ENCODE measurements at places on chromosomes 11 and 22. TPM values are rescaled to one million over a fixed set of nuclear protein-coding genes. Genes with fewer than 3 reads are reported as not detected.
A peak's percentile ranks its signal among the peaks of the same experiment; 100 is the strongest.

Gene DUSP18
- total RNA-seq: 8.4 TPM

Gene TBC1D10A
- total RNA-seq: 24.1 TPM

Gene MMP8
- not detected for total RNA-seq

Gene MDK
- total RNA-seq: 52.2 TPM

Gene ADORA2A
- total RNA-seq: 0.74 TPM

Gene H19
- 1,460 TPM for total RNA-seq

Gene OR4A5
- not detected for total RNA-seq

Gene CARD16
- 11.5 TPM for total RNA-seq

Gene EXPH5
- 1.1 TPM for total RNA-seq

Gene PLEKHB1
- total RNA-seq: 1.1 TPM

Gene SNX32
- 1.6 TPM for total RNA-seq

Gene SPTY2D1
- total RNA-seq: 23.7 TPM

Gene OR8A1
- not detected for total RNA-seq

Gene SCN2B
- 0.33 TPM for total RNA-seq

Gene VSIG2
- not detected for total RNA-seq

DNA sequence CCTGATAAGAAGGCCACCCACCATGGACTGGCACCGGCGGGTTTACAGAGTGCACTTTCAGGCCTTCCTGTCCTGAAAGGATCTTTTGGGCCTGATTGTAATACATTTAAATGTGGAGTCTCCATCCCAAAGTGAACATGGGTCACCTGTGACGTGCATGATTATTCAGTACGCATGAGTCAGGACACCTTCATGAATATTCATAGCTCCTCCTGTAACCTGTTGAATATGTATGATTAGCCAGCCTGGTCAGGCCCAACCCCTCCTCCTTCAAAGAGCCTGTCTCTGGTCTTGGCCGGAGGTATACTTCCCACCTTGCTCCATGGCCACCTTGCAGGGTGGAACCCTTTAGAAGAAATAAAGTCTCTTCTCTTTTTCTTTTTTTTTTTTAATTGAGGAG, 75.9 kb upstream of the NUP50 start:
- no peak for DNase-seq

GRCh38 chr11:62133328-62134065, 9.7 kb downstream of the INCENP start:
- DNase-seq: no peak

DNA sequence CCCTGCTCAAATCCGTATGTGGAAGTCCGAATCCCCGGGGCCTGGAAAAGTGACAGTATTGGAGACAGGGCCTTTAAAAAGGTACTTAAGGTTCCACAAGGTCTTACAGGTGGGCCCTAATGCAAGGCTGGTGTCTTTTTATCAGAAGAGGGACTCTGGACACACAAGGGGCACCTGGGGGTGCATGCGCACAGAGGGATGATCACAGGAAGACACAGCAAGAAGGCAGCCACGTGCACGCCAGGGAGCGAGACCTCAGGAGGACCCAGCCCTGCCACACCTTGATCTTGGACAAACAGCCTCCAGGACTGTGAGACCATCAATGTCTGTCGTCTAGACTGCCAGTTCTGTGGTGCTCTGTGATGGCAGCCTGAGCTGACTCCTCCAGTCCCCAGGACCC, 96.5 kb downstream of the SHANK2 start:
- DNase-seq: no peak

- DNase-seq: no peak
These were observed 130.2 kb downstream of the CEP164 start for GRCh38 chr11:117457835-117458234.

DNA sequence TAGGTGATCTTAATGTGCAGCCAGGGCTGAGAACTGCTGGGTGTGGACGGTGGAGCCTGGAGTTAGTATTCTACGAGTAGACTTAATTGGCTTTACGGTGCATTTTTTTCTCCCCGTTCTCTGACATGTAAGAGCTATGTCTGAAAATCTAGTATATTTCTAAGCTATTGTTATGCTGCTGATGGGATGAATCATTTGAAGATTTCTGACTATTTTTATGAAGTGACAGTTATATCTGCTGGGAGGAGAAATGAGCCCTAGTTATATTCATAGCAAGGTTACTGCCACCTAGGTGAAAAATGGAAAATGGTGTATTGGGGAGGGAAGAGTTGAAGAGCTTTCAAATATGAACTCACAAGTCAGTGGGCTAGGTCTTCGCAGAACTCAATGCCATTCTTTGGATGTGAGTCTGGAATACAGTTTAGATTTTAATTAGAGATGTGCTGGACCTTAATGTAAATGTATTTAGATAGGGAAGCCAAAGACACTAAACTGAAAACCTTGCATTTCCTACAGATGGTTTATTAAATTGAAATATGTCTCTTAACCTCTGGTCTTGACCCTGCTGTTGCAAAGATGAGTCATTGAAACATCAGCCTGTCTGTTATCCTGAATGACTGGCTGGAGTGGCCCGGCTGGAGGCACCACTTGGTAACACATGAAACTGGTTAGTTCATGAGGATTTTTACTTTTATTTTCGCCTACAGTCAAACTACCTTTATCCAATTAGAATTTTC, 293.7 kb downstream of the DDX10 start:
- peak; percentile 39 for DNase-seq

DNA sequence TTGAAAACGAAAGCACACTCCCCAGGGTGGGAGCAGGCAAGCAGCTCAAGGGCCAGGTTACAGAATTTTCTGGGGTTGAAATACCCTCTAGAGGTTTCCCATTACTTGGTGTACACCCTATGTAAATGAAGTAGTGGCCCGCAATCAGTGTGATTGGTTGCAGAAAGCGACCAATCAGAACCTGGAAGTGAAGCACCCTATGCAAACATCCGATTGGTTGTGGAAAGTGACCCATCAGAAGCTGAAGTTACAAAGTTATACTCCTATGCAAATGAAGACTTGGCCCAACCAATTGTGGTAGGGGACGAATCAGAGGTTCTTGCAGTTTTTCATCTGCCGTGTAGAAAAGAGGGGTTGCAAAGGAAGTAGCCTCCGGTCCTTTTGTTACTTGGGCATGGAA, 19.2 kb downstream of the PRR5 start:
- no peak for DNase-seq

- DNase-seq: peak; percentile 79
These were observed 11.0 kb upstream of the PTPN5 start for GRCh38 chr11:18802381-18803257.

- no peak for DNase-seq
These were observed 43.8 kb upstream of the JAM3 start for GRCh38 chr11:134025082-134025429.

DNA sequence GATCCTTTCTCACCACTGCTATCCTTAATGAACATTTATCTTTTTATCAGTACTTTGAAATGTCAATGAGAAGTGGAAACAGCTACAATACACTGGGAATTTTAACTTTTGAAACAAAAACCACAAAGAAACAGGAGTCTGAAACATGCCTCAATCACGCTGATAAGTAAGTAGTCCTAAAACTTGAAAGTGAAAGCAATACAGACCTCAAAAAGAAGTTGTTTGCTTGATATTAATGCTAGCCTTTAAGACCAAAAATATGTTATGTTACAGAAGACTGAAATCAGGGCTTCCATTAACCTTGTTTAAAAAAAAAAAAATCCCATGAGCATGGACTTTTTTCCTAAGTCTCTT, 21.3 kb downstream of the PHF21A start:
- peak; percentile 50 for DNase-seq

DNA sequence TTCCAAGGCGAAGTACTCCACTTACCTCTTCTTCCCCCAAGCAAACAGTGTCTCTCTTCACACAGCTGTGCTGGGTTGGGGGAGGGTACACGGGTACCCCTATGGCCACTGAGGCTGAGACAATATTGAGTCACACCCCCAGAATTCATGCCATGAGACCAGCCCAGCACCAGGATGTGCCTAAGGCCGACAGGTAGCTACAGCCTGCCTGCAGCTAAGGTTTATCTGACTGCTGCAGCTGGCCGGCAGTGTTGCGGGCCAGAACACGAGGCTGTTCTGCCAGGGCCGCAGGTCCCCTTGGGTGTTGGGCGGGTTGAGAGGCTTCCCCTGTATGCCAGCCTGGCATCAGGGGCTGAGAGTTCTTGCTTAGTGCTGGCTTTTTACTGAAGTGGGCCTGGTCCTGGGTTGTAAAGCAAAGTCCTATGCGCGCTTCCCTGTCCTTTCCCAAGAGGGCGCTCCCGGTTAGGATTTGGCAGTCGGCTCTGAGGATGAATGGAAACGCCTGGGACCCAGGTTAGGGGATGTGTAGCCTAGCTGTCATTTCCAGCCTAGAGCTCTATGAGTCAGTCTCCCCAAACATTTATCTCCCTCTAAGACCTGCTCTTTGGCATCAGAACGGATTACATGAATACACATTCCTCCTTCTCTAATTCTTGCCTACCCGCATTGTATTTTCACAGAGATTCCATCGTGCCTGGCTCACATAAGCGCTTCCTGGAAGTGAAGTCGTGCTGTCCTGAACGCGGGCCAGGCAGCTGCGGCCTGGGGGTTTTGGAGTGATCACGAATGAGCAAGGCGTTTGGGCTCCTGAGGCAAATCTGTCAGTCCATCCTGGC, 7.1 kb downstream of the USP18 start:
- peak; percentile 85 for DNase-seq

- DNase-seq: peak; percentile 22
These were observed 123.8 kb downstream of the RAB38 start for GRCh38 chr11:88051396-88051795.

- peak; percentile 88 for DNase-seq
These were observed 113.6 kb downstream of the MICAL3 start for GRCh38 chr22:17910561-17911311.

DNA sequence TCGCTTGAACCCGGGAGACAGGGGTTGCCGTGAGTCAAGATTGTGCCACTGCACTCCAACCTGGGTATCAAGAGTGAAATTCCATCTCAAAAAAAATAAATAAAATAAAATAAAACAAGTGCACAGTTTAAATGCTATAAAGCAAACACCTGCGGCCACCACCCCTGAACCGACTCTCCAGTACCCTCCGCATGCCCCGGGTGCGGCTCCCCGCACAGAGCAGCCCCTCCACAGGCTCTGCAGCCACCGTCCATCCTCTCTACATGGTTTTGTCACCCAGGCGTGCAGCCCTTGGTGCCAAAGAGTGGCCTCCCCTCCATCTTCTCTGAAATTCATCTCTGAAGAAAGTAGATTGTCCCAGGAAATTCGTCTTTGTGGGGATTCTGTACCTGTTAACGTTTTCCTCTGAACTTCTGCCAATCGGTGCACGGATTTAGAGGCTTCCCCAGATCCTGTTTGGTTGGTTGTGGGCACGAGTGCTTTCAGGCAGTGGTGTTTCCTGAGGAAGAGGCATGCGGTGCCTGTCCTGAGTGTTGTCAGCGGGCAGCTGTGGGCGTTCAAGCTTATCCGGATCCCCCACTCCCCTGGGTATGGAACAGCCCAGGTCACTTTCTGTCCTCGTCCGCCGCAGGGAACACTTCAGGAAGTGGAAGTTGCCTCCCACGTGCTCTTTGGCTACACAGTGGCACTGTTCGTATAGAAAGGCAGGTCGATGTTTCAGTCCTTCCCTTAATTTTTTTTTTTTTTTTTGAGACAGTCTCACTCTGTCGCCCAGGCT, 4.1 kb downstream of the MIOX start:
- DNase-seq: no peak

GRCh38 chr11:45843158-45843924, 3.9 kb upstream of the CRY2 start:
- DNase-seq: peak; percentile 84

DNA sequence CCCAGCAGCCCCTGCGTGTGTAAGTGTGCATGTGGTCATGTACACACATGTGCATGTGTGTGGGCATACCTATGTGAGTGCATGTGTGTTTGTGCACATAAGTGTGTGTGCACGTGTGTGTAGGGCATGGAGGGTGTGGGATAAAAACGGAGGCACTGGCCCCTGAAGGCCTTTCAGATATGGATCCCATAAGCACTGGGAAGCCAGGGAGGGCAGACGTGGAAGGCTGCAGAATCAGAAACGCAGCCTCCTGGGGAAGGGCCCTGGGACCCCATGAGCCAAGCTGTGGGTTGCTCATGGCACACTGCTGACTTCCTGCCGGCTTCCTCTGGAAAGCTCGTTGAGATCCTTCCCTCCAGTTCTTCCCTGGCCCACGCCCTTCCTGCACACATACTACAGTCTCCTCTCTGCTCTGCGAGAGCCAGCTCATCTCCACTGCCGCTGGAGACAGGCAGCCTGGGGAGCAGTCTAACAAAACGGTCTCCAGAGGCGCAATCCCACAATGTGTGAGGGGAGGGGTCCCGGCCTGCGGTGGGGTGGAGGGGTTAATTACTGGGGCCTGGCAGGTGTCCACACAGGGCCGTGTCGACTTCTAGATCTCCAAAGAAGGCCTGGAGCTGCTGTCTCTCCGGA, 435.2 kb upstream of the B3GAT1 start:
- no peak for DNase-seq

GRCh38 chr11:125274309-125274708, 109.8 kb downstream of the PKNOX2 start:
- no peak for DNase-seq

- no peak for DNase-seq
These were observed 29.9 kb upstream of the OR5B12 start for GRCh38 chr11:58471892-58472291.

- no peak for DNase-seq
These were observed 36.7 kb downstream of the CD6 start for GRCh38 chr11:61007956-61008896.

DNA sequence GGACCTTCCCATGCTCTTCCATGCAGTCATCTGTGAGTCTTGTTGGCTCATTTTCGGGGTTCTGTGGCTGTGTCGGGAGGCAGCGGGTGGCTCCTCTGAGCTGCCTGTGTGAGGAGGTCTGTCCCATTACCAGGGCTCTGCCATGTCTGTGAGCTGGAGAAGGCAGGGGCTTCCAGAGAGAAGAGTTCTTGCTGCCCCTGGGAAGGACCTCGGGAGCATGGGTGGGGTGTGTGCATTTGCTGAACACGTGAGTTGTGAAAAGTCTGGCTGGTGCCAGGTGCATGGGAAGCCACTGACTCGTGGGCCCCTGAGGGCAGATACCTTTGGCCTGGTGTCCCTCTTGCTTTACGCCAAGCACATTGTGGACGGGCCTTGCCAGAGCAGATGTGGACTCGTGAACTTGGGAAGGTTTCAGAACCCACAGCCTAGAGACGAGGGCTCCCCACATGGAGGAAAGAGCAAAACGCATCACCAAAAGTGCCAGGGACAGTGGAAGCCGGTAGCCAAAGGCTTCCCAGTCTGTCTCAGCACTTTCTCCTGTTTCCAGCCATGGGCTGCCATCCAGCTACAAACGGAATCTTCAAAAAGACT, 1324.5 kb downstream of the BRD1 start:
- no peak for DNase-seq

DNA sequence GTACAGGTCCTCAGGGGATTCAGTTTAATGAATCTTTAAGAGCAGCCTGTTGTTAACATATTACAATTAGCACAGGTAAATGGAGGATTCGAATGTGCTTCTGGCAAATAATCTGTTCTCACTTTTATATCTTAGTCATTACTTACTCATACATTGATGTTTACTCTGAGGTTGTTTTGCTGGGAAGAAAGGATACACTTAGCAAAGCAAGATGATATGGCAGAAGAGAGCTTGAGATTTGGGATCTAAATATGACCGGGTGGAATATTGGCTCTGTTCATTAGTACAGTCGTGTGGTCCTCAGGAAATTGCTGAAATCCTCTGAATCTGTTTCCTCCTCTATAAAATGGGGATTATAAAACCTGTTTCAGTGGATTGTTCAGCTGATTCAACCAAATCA, 59.7 kb downstream of the SPON1 start:
- no peak for DNase-seq

GRCh38 chr22:39182478-39183030, 30.1 kb upstream of the CBX7 start:
- DNase-seq: no peak
